ENCODE measurements at places on chromosomes 3 and 15.

GRCh38 chr3:134904241-134904771 is 109.2 kb downstream of the EPHB1 start:
- peak; percentile 11 for DNase-seq

GRCh38 chr15:38577424-38577987 is 12.9 kb upstream of the RASGRP1 start:
- DNase-seq, result no peak

DNA sequence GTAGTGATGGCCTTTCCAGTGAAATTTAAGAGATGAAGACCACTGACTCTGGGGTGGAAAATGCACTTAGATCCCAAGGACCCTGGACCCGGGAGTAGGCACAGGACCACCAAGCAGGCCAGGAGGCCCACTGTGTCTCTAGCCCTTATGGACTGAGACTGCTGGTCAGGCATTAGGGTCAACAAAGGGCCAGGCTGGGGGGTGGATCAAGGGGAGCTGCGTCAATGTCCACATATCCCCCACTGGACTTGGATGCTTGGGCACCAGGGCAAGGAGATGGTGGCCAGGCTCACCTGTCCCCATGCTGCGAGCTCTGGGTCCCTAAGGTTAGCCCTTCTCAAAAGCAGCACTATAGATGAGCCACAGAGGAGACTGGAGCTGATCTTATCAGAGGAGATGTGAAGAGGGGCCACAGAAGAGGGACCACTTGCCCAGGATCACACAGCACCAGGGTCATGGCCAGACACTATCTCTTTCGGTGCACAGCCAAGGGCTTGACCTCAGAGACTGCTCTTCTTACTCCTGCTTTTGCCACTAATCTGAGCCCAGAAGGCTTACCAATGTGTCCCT is 14.7 kb downstream of the RAB6B start:
- no peak for DNase-seq

- no peak for DNase-seq
These were observed 124.4 kb upstream of the MEF2A start for GRCh38 chr15:99441444-99441800.

DNA sequence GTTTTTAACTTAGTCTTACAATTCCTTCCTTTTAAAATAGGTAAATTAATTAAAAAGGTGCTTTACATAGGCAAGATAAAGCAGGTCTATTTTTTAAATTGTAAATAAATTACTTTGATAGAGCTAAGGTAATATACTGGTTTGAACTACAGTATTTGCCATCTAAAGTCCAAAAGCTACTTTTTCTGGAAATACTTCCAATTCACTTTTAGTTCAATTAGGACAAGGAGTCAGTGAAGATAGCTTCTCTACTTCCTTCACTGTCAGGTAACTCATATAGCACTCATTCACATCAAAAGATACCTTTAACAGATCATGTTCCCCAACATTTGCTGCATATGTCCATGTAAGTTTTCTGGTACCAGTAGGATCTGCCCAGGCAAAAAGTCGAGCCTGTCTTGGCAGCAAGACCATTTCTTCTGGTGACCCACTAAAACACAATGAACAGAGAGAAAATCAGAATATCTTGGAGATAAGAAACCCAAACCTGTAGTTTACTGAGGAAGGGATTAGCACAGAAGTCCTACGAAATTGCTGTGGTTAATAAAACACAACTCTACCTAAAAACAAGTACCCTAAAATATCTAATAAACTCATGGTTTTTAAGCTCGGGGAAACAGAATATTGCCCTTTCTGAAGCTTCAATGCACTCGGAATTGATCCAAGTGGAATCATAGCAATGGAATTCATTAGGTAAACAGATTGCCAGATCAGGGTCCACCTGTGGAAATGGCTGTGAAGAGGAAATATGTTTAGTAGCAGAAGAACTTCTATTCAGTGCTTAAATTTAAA is 153.1 kb downstream of the VPS13C start:
- no peak for DNase-seq

DNA sequence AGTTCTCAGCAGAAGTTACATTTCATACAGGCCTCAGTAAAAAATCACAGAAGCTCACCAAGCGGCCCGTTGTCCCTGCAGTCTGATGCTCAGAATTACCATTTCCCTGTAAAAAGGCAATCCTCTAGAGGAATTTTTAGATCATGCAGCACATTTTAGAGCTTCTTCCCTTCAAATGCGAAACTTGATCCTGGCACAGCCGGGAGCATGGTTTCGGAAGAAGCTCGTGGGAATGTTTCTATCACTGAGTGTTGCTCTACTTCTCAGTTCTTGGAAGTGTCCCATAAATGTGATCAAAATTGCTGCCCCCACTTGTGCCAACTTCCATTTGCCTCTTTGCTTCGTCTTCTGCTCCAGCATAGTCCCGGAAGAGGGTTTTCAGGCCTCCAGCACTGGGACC is 3.8 kb upstream of the H1-8 start:
- DNase-seq, result no peak

DNA sequence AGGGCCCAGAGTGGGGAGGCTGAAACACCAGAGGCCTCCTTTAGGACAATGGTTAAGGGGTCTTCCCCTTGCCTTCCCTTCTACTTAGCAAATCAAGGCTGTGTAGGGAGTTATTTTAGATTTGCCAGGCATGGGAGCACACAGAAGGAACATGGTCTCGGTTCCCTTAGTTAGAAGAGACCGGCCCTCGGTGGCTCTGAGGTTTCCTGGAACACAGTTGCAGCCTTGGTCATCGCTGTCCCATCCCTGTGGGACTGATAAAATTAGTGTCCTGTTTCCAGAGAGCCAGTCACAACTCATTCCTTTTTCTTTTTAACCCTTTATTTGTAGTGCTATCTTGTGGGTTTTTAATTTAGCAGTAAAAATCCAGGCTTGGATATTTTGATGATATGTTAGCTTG is 81.4 kb downstream of the CRTC3 start:
- DNase-seq, result no peak

GRCh38 chr15:63461230-63461985 is 43.0 kb upstream of the USP3 start:
- DNase-seq, result no peak

All from DMS79 (cell line).